CD8-positive, alpha-beta memory T cell (primary cell): ENCODE measurements at places on chromosomes 2 and 18. TPM values are rescaled to one million over a fixed set of nuclear protein-coding genes. Genes with fewer than 3 reads are reported as not detected.

The SLC30A3 gene
- 0.33 TPM for total RNA-seq

The POLR1B gene
- total RNA-seq = 78.4 TPM

The RIT2 gene
- not detected for total RNA-seq

GRCh38 chr18:10522574-10522973 lies 3.3 kb upstream of the NAPG start:
- no peaks in the 10 kb centered on the region for H3K27me3 ChIP-seq
- no peak for DNase-seq
- no peak overlapping the region for H3K27ac ChIP-seq

GRCh38 chr2:68662466-68662865 lies 19.1 kb downstream of the PROKR1 start:
- no peaks in the 10 kb centered on the region for H3K27me3 ChIP-seq
- H3K4me3 ChIP-seq = no peak overlapping the region
- no peak overlapping the region for H3K27ac ChIP-seq
- H3K4me1 ChIP-seq = no peaks in the 10 kb centered on the region
- H3K36me3 ChIP-seq = no peaks in the 10 kb centered on the region

DNA sequence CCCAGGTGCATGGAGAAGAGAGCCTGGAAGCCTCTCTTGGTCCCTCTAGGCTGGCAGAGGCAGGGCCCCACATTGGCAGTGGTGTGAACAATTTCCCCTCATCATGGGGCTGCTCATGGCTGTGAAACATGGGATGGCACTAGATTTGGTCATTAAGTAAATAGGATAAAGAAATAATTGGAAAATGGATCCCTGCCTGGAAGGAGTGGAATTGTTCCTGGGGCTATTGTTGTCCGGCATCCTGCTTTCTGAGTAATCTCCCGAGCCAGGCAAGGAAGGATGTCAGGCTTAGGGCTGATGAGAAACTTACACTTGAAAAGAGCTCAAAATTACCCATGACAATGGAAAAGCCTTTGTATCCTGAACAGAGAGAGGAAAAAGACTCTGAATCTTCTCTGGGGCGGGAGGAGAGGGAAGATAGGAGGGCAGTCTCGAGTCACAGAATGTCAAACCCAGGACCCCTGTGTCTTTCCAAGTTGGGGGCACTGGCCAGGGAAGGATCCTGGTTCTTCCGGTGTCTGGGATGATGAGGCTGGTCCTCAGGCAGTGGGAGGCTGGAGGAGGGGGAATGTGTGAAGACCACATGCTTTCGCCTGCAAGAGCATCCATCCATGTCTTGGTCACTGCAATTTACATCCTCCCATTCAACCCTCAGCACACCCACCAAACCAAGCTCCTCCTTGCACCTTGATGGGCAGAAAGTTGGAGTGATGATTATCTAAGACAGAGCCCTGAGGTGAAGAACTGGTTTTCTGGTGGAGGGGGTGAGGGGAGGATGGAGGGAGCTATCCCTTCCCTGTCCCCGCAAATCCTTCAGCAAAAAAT lies 27.1 kb upstream of the STEAP3 start:
- no peak for DNase-seq
- H3K4me3 ChIP-seq = no peak overlapping the region
- H3K27ac ChIP-seq = no peak overlapping the region
- H3K27me3 ChIP-seq = no peaks in the 10 kb centered on the region
- no peaks in the 10 kb centered on the region for H3K36me3 ChIP-seq

DNA sequence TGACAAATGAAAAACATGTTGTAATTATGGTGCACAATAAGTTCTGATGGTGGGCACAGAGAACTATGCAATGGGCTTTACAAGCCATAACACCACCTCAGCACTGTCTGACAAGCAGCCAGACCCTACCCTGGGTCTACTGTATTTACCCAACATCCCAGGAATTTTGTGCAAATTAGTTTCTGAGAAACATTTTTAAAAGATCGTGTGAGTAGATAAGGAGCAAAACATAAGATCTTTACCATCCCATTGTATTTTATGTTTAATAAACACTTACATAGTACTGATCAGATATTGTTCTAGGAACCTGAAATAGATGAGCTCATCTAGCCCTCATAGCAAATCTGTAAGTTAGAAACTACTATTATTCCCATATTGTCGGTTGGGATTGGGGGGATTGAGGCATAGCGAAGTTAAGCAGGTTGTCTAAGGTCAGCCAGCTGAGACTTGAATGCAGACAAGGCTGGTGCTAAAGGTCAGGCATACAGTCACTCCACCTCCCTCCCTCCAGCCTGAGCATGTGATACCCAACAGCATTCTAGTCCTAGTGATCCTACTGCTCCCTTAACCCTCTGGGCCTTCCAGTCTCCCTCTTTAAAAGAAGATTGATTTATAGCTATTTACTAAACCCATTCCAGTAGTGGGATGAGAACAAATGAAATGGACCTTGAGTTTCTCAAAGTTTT lies 67.4 kb upstream of the STAM2 start:
- no peaks in the 10 kb centered on the region for H3K4me1 ChIP-seq
- no peaks in the 10 kb centered on the region for H3K36me3 ChIP-seq
- no peak for DNase-seq
- no peak overlapping the region for H3K4me3 ChIP-seq

GRCh38 chr2:136306836-136307235 lies 188.9 kb upstream of the CXCR4 start:
- no peaks in the 10 kb centered on the region for H3K27me3 ChIP-seq
- H3K36me3 ChIP-seq = no peaks in the 10 kb centered on the region
- DNase-seq = no peak
- H3K4me1 ChIP-seq = peaks cover 10% of the 10 kb centered on the region
- no peak overlapping the region for H3K4me3 ChIP-seq

GRCh38 chr18:37537868-37538525 lies 27.6 kb downstream of the CELF4 start:
- H3K4me3 ChIP-seq = no peak overlapping the region
- H3K27me3 ChIP-seq = no peaks in the 10 kb centered on the region
- no peaks in the 10 kb centered on the region for H3K4me1 ChIP-seq
- DNase-seq = no peak
- H3K36me3 ChIP-seq = no peaks in the 10 kb centered on the region

- H3K4me3 ChIP-seq = no peak overlapping the region
- no peak overlapping the region for H3K27ac ChIP-seq
- no peaks in the 10 kb centered on the region for H3K4me1 ChIP-seq
- peaks cover 18% of the 10 kb centered on the region for H3K36me3 ChIP-seq
Measured at GRCh38 chr18:2805970-2806943, 40.5 kb upstream of the EMILIN2 start.

DNA sequence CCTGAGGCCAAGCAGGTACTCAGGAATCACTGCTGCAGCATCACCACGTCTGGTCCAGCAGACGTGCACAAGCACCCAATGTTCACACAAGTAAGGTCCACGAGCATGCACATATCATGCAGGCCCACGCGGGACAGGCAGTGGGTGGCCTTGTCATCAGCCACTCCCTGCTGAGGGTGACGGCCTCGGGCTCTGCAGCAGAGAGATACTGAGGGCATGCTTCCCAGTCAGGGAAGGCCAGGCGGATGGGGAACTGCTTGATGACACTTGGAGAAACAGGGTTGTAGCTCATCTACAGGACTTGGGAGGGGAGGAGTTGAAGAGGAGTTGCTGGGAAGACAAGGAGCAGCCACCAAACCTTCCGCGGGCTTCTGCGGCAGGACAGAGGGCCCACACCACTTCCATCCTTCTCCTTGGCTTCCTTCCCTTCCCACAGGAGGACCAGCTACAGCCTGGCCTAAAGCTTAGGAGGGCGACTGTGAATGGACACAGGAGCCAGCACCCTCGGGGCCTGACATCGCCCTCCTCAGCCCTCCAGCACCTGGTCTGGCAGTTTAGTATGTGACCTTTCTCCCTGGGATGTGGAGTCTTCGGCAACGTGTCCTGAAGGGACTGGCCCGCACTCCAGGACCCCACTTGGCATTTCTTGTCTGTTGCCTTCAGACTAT lies 15.2 kb downstream of the MFSD2B start:
- H3K4me1 ChIP-seq = no peaks in the 10 kb centered on the region
- H3K4me3 ChIP-seq = no peak overlapping the region
- H3K36me3 ChIP-seq = peaks cover 11% of the 10 kb centered on the region
- H3K27me3 ChIP-seq = no peaks in the 10 kb centered on the region
- no peak for DNase-seq

DNA sequence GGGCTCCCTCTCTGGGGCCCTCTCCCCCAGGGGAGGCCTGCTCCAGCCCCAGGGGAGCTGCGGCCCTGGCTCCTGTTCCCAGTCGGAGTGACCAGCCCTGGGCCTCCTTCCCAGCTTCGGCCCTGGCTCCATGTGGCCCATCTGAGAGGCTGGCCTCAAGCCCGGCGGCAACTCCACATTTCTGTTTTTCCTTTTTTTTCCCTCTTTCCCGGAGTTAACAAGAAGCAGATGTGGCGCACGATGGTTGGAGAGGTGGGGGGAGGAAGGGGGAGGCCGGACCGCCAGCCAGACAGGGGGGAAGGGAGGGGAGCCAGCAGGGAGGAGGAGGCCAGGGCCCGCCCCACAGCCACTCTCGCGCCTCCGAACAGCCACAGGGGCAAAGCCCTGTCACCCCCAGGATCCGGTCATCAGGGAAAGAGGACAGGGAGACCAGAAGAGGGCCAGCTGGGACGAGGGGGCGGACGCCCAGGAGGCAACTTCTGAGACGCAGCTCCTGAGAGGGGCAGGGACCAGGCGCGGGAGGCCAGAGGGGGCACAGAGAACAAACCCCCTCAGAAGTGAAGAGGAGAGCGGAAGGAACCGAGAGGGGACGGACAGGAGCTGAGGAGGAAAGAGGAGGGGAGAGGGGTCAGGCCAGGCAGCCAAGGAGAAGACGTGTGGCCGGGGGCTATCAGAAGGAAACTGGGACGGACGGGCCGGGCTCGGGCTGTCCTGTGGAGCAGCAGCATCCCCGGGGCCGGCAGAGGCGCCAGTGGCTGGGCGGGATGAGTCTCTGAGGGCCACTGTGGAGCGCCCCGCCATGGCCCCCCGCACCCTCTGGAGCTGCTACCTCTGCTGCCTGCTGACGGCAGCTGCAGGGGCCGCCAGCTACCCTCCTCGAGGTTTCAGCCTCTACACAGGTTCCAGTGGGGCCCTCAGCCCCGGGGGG lies at the start of gene EMILIN1:
EMILIN1 (plus strand) TSS at position 349 of the 928 bp plus-strand sequence; CDS start at position 800, 451 bp downstream.
- H3K27me3 ChIP-seq = no peaks in the 10 kb centered on the region
- no peak for DNase-seq
- peaks cover 43% of the 10 kb centered on the region for H3K4me1 ChIP-seq

GRCh38 chr2:46971929-46972328 lies 56.3 kb upstream of the MCFD2 start:
- peaks cover 7% of the 10 kb centered on the region for H3K36me3 ChIP-seq
- H3K4me1 ChIP-seq = no peaks in the 10 kb centered on the region
- no peak for DNase-seq
- no peak overlapping the region for H3K4me3 ChIP-seq
- H3K27me3 ChIP-seq = no peaks in the 10 kb centered on the region

DNA sequence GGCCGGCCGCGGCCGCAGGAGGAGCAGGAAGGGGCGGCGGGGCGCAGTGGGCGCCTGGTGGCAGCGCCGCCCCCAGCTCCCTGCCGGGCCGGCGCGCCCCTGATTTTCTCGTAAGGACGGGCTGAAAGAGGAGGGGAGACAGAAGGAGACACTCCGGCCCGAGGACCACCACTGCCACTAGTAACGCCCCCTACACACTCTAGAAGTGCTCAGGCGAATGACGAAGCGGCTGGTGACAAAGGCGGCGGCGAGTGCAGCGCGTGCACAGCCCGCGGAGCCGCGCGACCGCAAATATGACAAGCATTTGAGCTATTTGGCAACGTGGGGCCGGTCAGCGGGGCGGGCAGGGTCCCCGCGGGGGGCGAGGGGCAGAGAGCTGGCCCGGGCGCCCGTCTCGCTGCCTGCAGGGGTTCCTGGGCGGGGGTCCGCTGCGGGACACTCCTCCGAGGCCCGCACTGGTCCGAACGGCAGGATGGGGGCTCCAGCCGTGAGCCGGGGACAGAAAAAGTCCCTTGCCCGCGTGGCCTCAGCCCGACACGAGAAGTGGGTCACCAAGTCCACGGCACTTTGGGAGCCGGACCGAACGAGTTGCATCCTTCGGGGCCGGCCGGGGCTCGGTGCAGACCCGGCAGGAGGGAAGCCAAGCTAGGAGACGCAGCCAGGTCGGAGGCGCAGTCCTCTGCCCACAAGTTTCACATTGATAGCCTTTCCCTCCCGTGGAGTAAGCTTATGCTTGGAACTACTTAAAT lies 524 bp upstream of the SERTAD2 start:
- no peaks in the 10 kb centered on the region for H3K27me3 ChIP-seq
- H3K4me1 ChIP-seq = peaks cover 52% of the 10 kb centered on the region
- H3K27ac ChIP-seq = peak overlapping the region; percentile 72
- H3K36me3 ChIP-seq = no peaks in the 10 kb centered on the region
- peak overlapping the region; percentile 69 for H3K4me3 ChIP-seq

DNA sequence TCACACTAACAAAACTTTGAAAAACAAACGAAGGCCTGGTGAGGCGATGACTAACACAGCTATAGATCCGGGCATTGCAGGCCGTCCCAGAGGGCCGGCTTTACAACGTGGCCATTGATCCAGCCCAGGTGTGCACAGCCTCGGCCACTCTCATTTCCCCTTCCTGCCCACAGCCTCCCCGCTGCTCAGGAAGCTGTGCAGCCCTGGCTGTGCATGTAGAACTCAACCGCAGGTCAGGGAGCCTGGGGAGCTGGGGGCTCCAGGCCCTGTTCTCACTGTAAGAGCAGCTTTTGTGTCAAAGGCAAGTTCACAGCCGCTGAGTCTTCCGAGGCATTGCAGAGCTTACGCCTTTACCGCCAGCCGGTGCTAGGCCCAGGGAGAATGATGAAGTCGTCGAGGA lies 87.2 kb downstream of the LONRF2 start:
- H3K27me3 ChIP-seq = no peaks in the 10 kb centered on the region
- H3K4me3 ChIP-seq = no peak overlapping the region
- H3K4me1 ChIP-seq = peaks cover 18% of the 10 kb centered on the region
- H3K27ac ChIP-seq = no peak overlapping the region
